ENCODE measurements at places on chromosomes 7 and 10. TPM values are rescaled to one million over a fixed set of nuclear protein-coding genes. Genes with fewer than 3 reads are reported as not detected.
A peak's percentile ranks its signal among the peaks of the same experiment; 100 is the strongest.

Gene ANXA8L1
- not detected for total RNA-seq

Gene UFSP1
- 12.2 TPM for total RNA-seq

Gene HOXA4
- not detected for total RNA-seq

Gene NCF1
- 0.31 TPM for total RNA-seq

Gene HABP2
- not detected for total RNA-seq

Gene CRYGN
- total RNA-seq, result 1.2 TPM

Gene TDRD1
- 0.14 TPM for total RNA-seq

Gene GPRIN2
- total RNA-seq, result 4.3 TPM

Gene VGF
- 22.5 TPM for total RNA-seq

Gene GOLGA7B
- total RNA-seq, result not detected

DNA sequence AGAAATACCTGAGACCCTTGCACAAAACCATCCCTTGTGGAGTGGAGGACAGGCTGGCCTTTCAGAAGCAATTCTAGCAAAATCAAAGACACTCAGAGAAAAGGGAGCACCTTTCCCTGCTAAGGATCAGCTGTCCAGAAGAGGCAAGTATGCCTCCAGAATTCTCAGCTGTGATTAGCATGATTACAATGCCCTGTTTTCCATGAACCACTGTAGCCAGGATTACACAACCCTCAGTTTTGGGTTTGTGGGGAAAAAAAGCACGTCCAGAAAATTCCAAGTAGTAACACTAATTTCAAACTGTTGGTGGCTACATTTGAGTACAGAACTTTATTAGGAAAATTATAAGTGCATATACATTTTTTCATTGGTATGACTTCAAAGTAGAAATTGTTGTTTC lies 15.0 kb downstream of the CXCL12 start:
- no peak for DNase-seq

GRCh38 chr10:90751107-90751997 lies 106.5 kb downstream of the HTR7 start:
- peak; percentile 59 for DNase-seq

DNA sequence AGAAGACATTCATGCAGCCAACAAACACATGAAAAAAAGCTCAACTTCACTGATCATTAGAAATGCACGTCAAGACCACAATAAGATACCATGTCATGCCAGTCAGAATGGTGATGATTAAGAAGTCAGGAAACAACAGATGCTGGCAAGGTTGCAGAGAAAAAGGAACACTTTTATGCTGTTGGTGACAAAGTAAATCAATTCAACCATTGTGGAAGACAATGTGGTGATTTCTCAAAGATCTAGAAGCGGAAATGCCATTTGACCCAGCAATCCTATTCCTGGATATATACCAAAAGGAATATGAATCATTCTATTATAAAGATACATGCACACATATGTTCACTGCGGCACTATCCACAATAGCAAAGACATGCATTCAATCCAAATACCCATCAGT lies 77.6 kb downstream of the C10orf90 start:
- no peak for DNase-seq

GRCh38 chr7:92297736-92298135 lies 52.0 kb downstream of the ANKIB1 start:
- DNase-seq, result no peak

DNA sequence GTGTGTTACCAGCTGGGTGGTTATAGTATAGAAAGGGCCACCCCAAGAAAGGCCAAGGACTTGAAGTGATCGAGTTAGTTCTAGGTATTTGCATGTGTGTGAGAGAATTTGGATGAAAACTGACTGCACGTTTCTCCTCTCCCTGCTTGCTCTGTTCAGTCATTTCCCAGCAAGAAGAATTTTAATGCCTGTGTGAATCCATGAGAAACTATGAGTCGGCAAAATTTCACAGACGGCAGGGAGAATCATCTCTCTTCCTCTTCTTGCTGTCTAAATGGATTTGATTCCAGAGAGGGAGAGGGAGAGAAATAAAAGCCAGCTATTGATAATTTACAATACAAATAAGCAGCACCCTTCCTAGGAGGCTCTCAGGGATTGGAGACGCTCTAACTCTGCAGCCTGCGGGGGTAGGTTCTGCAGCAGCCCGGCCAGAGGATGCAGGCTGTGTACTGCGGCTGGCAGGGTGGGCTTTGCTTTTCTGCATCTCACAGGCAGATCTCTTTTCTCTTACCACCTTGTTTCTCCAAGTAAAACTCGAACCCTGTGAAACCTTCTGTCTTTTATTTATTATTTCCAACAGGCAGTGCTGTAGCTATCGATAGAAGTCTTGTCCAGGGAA lies 183.6 kb downstream of the TCF7L2 start:
- DNase-seq, result no peak

DNA sequence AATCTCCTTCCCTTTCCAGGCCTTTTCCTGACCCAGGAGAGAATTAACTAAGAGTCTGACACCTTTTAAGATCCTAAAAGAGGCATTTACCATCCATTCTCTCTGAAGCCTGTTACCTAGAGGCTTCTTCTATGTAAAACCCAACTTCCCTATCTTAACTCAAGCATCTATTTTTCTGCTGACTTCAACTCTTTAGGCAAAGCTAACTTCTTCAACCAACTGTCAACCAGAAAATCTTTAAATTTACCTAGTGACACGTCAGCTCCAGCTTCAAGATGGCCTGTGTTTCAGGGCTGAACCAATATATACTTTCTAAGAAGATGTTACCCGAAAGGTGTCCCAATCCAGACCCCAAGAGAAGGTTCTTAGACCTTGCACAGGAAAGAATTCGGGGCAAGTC lies 492.3 kb upstream of the AUTS2 start:
- DNase-seq, result no peak

- DNase-seq, result no peak
These were observed 121.2 kb downstream of the EMX2 start for GRCh38 chr10:117663750-117664149.

- DNase-seq, result no peak
These were observed 3.9 kb upstream of the DEPP1 start for GRCh38 chr10:44982496-44982895.

DNA sequence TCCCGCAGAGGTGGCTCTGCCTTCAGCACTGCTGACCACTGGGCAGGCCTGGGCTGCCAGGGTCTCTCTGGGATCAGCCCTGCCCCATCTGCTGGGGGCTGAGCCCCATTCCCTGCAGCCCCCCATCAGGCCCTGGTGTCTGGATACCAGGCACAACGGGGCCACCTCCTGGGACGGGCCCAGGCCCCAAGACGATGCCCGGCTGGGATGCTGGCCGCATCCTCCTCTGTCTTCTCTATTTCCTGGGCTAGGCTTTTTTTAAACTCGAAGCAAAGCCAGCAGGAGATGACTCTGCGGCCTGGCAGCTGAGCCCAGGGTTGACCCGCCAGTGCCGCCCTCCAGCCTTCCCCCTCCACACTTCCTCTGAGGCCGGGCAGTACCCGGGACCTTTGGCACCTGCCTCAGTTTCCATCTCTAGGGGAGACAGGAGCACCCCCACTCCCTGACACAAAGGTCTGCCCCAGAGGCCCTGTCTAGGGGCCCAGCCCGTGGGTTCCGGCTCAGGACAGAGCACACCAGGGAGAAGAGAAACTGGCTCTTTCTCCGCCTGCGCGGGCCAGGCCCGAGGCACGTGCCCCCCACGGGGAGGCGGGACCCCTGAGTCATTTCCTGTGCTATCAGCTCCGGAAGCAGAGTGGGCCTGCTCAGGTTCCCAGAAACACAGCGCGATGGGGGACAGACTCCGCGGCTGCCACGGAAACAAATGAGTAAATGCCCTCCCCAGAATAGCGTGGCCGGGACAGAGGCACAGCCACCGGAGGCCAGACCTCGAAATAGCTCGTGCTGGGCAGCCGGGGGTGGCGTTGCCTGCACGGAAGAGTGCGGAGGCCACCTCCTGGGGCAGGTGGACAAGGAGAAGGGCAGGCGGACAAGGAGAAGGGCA lies 84.6 kb upstream of the PDGFA start:
- DNase-seq, result no peak

DNA sequence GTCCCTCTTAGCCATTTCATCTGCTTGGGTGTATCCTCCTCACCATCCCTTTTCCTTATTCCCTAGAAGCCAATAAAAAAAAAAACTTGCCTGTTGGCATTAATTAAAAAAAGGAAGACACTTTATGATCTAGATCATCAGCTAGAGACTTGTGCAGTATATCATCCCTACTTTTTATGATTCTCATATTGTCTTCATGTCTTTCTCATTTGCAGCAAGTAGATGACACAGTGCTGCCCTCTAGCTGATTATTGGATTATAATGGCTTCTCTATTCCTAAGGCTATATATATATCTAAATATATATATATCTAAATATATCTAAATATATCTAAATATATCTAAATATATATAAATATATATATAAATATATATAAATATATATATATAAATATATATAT lies 272.4 kb upstream of the LRGUK start:
- no peak for DNase-seq

- peak; percentile 9 for DNase-seq
These were observed 121.5 kb downstream of the POLR1F start for GRCh38 chr7:19587291-19587690.
